Heart left ventricle (tissue), 16 donors: ENCODE measurements at places on chromosomes 7 and 10. TPM values are rescaled to one million over a fixed set of nuclear protein-coding genes. Genes with fewer than 3 reads are reported as not detected.

- H3K27me3 ChIP-seq: no peaks in the 10 kb centered on the region
- DNase-seq: no peak
- no peak overlapping the region for H3K27ac ChIP-seq
- no peak overlapping the region for H3K4me3 ChIP-seq
Measured at GRCh38 chr10:70903262-70903921, 15.0 kb upstream of the PCBD1 start.

GRCh38 chr7:50477640-50478039 lies 27.5 kb upstream of the FIGNL1 start:
- no peak overlapping the region for H3K27ac ChIP-seq
- no peaks in the 10 kb centered on the region for H3K27me3 ChIP-seq
- no peaks in the 10 kb centered on the region for H3K36me3 ChIP-seq

DNA sequence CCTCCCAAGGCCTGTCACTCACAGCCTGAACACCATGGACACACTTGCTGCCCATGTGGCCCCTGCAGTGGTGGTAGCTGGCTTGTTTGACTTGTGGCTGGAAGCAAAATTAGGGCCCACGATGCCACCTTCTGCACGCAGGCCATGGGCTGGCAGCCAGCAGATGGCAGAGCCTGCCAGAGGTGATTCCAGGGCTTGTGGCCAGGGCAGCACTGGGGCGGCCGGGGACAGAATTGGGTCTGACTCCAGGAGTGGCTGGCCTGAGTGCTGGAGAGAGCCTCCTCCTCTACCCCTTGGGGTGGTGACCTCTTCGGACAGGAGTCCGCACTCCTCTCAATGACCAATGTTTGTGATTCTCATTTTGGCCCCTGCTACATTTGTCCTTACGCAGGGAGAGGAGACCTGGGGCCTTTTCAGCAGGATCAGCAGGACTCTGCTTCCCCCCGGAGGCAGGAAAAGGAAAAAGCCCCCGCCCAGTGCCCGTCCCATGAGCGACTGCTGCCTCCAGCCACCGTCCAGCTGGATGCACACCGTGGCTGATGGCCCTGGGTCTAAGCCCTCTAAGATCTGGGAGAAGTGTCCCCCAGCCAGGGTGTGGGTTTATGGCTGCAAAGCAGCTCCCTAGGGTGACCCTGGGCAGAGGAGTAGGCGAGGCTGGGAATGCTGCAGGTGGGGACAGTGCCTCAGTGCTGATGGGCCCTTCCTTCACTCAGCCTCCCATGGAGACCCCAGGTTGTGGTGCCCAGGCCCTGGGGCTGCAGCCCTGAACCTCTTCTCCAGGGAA lies 26.5 kb downstream of the DNAJB12 start:
- no peak overlapping the region for H3K4me3 ChIP-seq
- peak overlapping the region; percentile 65 for H3K27ac ChIP-seq
- DNase-seq: peak; percentile 76
- no peaks in the 10 kb centered on the region for H3K36me3 ChIP-seq

DNA sequence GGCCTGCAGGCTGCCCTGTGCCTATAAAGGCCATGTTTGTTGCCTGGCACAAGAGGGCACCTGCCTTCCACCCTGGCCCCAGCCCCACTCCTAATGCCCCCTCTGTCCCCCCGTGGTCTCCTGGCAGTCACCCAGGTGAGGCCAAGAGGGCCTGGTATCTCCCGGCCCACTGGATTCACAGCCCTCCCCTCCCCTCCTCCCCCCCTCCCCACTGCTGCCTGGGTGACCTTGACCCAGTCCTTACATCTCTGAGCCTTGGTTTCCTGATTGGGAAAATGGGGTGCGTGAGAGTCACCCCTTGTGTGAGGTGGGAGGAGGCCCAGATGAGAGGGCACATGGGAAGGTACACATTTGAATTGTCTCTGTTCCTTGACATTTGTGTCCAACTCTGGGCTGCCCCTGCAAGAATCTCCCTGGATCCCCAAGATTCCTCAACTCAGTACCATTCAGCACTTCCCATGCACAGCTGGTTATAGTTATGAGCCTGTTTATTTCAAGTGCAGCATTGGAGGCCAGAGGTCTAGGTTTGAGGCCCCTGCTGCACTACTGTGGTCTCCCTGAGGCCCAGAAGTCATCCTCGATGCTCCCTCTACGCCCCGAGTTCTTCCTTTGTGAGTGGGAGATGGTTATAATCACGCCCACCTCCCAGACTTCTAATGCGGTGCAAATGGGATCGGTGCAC lies 58.9 kb downstream of the TMEM270 start:
- DNase-seq: no peak
- H3K27me3 ChIP-seq: no peaks in the 10 kb centered on the region
- H3K36me3 ChIP-seq: no peaks in the 10 kb centered on the region
- H3K4me1 ChIP-seq: no peaks in the 10 kb centered on the region
- no peak overlapping the region for H3K4me3 ChIP-seq

GRCh38 chr7:16985621-16986020 lies 103.8 kb upstream of the AGR3 start:
- no peaks in the 10 kb centered on the region for H3K36me3 ChIP-seq
- H3K4me1 ChIP-seq: peaks cover 6% of the 10 kb centered on the region
- H3K4me3 ChIP-seq: no peak overlapping the region

GRCh38 chr10:96719850-96720421 lies 378 bp downstream of the PIK3AP1 start:
- H3K4me3 ChIP-seq: peak overlapping the region; percentile 62
- peak overlapping the region; percentile 8 for H3K27ac ChIP-seq
- no peaks in the 10 kb centered on the region for H3K27me3 ChIP-seq
- H3K36me3 ChIP-seq: no peaks in the 10 kb centered on the region
- H3K4me1 ChIP-seq: peaks cover 5% of the 10 kb centered on the region

- H3K36me3 ChIP-seq: no peaks in the 10 kb centered on the region
- no peak overlapping the region for H3K4me3 ChIP-seq
- no peak for DNase-seq
- no peaks in the 10 kb centered on the region for H3K4me1 ChIP-seq
Measured at GRCh38 chr7:2886900-2887299, 42.8 kb upstream of the GNA12 start.

The SUMF2 gene
- polyA plus RNA-seq: 35.5 TPM

DNA sequence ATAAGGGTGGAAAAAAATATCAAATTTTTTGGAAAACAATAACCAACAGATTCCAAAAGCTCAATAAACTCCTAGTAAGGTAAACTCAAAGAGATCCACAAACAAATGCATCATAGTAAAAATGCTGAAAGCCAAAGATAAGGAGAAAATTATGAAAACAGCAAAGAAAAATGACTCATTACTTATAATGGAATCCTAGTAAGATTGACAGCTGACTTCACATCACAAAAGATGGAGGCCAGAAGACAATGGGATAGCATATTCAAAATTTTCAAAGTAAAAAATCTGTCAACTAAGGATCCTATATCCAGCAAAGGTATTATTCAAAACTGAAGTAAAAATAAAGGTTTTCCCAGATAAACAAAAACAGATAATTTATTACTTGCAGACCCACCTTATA lies 183.4 kb upstream of the VIPR2 start:
- no peak overlapping the region for H3K4me3 ChIP-seq
- no peak for DNase-seq
- no peak overlapping the region for H3K27ac ChIP-seq
- no peaks in the 10 kb centered on the region for H3K36me3 ChIP-seq
- H3K27me3 ChIP-seq: no peaks in the 10 kb centered on the region

- peak overlapping the region; percentile 43 for H3K27ac ChIP-seq
- DNase-seq: no peak
- no peaks in the 10 kb centered on the region for H3K27me3 ChIP-seq
- no peaks in the 10 kb centered on the region for H3K36me3 ChIP-seq
- H3K4me3 ChIP-seq: no peak overlapping the region
Measured at GRCh38 chr7:77825131-77825530, 26.6 kb downstream of the PHTF2 start.

DNA sequence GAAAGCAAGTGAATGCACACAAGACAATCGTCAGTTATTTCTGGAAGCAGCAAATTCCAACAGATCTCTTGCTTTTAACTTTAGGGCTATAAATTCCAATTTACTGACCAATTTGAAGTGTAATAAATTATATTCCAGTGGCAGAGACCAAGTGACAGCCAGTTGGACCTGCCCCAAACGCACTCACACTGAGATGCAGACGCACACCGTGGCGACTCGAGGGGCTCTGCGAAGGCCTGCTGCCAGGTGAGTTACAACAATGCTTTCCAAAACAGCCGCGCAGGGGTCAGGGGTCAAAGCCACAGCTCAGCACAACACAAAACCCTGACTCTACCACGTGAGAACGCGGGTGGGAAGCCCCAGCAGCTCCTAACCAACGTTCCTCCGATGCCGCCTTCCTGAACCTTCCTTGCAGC lies 97.4 kb downstream of the ZRANB1 start:
- H3K4me1 ChIP-seq: peaks cover 61% of the 10 kb centered on the region
- H3K4me3 ChIP-seq: no peak overlapping the region
- no peaks in the 10 kb centered on the region for H3K27me3 ChIP-seq
- no peaks in the 10 kb centered on the region for H3K36me3 ChIP-seq
